ENCODE measurements at places on chromosomes 3 and 15.

DNA sequence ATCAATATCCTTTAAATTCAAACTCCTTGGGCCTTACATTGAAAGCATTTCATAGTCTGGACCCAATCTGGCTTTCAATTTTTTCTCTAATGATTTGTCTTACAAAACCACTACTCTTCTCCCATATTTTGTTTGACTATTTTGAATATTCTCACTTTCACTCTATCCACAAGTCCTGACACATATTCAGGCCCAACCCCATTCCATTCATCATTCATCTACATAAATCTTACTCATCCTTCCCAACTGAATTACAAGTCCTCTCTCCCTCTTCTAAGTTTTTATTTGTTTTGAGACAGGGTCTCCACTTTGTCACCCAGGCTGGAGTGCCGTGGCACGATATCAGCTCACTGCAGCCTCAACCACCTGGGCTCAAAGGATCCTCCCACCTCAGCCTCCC, 43.6 kb downstream of the TOP2B start:
- no peak for DNase-seq

DNA sequence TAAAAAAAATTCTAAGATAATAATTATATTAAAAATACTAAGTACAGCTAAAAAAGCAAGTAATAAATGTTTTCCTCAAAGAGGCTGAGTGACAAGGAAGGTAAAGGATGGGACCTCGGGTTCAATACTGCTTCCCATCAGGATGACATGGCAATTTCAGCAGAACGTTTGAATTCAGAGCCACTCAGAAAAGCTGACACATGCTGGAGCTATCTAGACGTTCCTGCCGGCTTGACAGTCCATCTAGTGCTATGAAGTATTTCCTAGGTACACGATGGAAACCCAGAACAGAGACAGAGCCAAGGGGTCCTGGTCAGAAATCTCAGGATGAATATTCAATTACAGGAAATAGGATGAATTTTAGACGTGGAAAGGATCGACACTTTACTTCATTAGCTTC, 361.8 kb downstream of the FGF12 start:
- no peak for DNase-seq

GRCh38 chr15:78037328-78037727, 40.2 kb downstream of the TBC1D2B start:
- no peak for DNase-seq

- DNase-seq = no peak
These were observed 486.9 kb upstream of the ARRDC4 start for GRCh38 chr15:97473627-97474026.

- DNase-seq = no peak
These were observed 34.6 kb upstream of the APEH start for GRCh38 chr3:49639551-49639950.

DNA sequence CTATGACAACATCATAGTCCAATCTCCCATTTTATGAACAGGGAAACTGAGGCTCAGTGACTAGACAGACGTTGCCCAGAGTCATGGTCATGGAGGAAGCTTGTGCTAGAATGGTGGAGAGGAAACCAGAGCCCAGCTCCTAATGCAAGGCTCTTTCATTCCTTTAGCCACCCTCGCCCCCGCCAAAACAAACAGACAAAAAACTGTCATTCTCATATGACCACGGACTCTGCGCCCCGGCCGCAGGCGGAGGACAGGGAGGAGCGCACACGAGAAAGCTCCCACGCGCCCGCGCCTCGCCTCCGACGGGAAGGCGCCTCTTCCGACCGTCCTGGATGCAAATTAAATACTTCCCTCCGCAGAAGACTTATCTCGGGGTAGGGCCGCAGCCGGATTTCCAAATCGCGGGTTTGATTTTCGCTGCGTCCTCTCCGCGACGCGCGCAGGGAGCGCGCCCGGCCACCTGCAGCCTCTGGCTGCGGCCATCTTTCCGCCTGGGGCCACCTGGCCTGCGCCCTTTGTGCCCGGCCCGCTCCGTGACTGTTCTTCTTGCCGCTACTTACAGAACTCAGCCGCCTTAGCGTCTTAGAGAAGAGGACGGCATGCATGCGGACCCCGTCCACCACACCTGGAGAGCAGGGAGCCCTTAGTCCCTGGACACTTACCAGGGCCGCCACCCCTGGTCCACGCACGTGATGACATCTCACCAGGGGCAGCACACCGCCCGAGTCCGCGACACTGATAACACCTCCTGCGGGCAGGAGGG, 670 bp upstream of the ATP13A3 start:
- no peak for DNase-seq

DNA sequence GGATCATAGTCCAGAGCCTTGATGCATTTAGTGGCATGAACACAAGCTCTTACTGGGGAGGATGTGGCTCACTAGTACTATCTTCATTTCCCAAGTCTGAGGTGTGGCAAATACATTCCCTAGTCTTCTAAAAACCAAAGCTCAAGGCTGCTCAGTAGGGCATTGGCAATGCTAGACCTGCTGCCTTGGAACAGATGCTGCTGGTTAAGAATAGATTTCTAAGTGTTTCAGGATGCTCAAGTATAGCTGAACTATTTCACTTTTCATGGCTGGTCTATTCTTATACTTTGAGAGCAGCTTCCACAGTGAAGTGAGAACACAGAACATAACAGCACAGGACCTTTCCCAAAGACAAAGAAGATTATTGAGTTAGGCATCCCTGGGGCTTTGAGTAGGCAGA, 178.8 kb downstream of the CHST2 start:
- no peak for DNase-seq

GRCh38 chr3:185175370-185175987, 22.6 kb upstream of the C3orf70 start:
- DNase-seq = no peak

DNA sequence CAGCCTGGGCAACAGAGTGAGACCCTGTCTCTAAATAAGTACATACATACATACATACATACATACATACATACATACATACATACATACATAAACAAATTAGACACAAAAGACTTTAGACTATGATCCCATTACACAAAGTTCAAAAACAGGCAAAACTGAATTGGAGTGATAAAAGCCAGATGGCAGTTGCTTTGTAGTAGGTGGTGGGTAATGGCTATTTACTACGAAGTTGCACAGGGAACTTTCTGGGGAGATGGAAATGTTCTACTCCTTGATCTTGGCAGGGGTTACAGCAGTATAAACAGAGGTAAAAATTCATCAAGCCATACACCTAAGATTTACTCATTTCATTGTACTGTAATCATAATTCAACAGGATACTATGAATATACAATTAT, 63.7 kb upstream of the HRH1 start:
- no peak for DNase-seq

DNA sequence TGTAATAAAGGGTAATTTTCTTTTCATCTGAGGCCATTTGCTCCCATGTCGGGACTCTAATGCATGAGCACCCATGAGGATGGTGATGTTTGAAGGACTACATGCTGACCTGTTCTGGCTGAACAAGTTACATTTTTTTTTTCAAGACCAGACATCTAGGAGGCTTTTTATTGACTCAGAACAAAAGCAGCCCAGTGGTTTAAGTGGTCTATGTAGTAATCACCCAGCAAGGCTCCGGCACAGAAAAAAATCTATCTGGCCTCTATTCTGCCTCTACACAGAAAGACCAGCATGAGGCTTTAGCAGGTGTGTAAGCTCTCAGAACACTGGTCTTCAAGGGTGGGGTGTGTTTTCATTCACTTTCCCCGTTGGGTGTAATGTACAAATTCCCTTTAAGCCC, 95.1 kb upstream of the ZBED2 start:
- no peak for DNase-seq

DNA sequence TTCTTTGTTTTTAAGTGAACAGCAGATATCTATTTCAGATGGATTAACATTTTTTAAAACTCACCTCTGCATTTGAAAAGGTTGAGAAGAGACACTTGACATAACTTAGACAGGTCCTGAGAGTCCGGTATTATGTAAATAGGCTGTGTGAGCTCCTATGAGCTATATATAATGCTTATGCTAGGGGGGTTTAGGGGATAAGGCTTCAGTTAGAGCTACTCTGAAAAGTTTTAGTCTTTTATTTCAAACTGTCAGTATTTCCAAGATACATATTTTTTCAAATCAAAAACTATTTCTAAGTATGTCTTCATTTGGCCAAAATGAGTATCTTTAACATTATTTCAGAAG, 16.9 kb downstream of the SHC4 start:
- DNase-seq = no peak

- DNase-seq = no peak
These were observed 18.4 kb downstream of the ELP6 start for GRCh38 chr3:47495111-47495510.

- no peak for DNase-seq
These were observed 209.8 kb upstream of the THRB start for GRCh38 chr3:24704496-24704895.

DNA sequence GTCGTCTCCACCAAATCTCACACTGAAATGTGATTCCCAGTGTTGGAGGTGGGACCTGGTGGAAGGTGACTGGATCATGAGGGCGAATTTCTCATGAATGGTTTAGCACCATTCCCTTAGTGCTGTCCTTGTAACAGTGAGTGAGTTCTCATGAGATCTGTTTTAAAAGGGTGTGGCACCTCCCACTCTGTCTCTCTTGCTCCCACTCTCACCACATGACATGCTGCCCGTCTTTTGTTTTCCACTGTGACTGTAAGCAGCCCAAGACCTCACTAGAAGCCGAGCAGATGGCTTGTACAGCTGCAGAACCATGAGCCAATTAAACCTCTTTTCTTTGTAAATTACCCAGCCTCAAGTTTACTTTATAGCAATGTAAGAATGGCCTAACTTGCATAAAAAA, 21.2 kb downstream of the RAD18 start:
- DNase-seq = no peak

DNA sequence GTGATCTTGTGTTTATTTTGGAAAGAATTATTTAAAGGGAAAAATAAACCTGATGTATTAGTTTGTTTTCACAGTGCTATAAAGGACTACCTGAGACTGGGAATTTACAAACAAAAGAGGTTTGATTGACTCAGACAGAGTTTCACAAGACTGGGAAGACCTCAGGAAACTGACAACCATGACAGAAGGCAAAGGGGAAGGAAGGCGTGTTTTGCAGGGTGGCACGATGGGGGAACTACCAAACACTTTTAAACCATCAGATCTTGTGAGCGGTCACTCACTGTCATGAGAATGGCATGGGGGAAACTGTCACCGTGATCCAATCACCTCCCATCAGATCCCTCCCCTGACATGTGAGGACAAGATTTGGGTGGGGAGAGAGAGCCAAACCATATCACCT, 87.0 kb downstream of the TP63 start:
- DNase-seq = no peak

DNA sequence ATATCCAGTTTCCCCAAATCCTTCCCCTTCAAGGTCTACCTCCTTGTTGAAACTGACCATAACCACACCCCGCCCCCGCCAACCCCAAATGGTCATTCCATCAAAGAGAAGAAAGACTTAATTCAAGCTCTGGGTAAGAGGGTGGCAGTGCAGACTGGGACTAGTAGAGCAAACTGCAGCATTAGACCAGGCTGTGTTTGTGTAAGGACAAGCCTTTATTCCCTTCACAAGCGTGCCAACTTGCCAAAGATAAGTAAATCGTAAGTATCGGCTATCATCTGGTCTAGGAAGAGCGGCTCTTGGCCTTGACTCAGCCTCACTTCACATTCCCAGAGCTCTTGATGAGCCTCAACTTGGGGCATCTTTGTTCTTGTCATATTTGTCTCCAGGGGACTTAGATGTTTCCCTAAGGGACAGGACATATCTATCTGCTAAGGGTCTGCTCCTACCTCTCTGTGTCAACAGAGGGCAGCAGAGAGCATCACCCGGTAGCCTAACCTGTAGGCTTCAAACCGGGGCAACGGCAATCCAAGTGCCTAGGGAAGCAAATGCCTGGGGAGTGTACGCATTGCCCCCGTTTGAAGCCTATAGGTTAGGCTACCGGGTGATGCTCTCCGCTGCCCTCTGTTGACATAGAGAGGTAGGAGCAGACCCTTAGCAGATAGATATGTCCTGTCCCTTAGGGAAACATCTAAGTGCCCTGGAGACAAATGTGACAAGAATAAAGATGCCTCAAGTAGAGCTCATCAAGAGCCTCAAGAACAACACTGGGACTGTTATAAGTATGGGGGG, 8.9 kb upstream of the MAP3K13 start:
- no peak for DNase-seq

GRCh38 chr15:84764989-84765388, 16.6 kb downstream of the ZNF592 start:
- no peak for DNase-seq

GRCh38 chr3:196127308-196128040, 45.6 kb upstream of the TFRC start:
- DNase-seq = no peak

GRCh38 chr3:124075753-124076152, 83.8 kb upstream of the ROPN1 start:
- no peak for DNase-seq

- DNase-seq = no peak
These were observed 3.6 kb upstream of the RAB6B start for GRCh38 chr3:133899311-133899710.

DNA sequence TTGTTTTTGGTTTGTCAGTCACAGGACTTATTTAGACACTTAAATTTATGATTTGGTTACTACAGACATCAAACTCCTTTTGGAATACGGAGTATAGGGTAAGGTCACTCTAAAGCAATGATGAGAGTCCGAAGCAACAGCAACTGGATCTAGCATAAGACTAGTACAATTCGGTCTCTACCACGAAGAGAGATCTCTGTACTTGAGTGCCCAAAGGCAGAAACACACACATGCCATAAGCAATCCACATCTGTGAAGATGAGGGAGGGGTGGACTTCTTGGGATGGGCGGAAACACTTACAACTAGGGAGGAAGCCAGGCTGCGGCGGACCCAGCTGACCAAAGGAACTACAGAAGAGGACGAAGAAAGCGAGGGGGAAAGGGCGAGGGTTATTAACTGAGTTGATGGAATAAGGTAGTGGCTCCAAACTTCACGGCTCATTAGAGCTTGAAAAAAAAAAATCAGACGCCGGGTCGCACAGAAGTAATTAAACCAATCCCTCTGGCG, 595 bp downstream of the DPH6 start:
- peak; percentile 59 for DNase-seq

GRCh38 chr3:16790432-16791400, 94.0 kb upstream of the PLCL2 start:
- no peak for DNase-seq

DNA sequence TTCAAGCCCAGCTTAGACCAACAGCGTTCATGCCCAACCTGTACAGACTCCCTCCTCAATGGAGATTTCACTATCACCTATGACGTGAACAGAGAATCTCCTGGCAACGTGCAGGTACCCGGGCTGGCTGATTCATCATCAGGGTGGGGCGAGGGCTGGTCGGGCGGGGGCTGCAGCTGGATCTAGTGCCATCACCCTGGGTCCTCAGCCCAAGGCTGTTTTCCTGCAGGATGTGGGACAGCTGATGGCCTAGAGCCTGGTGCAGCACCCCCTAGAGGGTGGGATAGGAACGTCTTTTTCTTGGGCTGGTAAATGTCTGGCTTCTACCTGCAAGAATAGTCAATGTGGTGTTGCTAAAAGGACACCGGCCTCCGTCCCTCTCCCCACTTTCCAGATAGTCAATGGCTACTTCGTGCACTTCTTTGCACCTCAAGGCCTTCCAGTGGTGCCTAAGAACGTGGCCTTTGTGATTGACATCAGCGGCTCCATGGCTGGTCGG, 4.4 kb downstream of the ITIH3 start:
- peak; percentile 6 for DNase-seq

All from SW 1271 (cell line).